ENCODE measurements at places on chromosomes 7 and 10. TPM values are rescaled to one million over a fixed set of nuclear protein-coding genes. Genes with fewer than 3 reads are reported as not detected.

Gene BTBD16
- not detected for total RNA-seq

Gene OR2A12
- total RNA-seq, result not detected

Gene ASB10
- not detected for total RNA-seq

Gene FRMPD2
- total RNA-seq, result not detected

Gene PNLIPRP3
- total RNA-seq, result not detected

Gene CASD1
- total RNA-seq, result 15.0 TPM

Gene HMX3
- 0.16 TPM for total RNA-seq

Gene HKDC1
- 0.05 TPM for total RNA-seq

Gene NEURL1
- 2.0 TPM for total RNA-seq

Gene ZNF25
- 2.9 TPM for total RNA-seq

Gene PRLHR
- total RNA-seq, result not detected

Gene TRIL
- 0.05 TPM for total RNA-seq

Gene CCNJ
- 8.9 TPM for total RNA-seq

Gene TACR2
- not detected for total RNA-seq

Gene KCND2
- not detected for total RNA-seq

Gene MCU
- total RNA-seq, result 9.2 TPM

Gene HOXA2
- not detected for total RNA-seq

Gene OTUD1
- total RNA-seq, result 19.6 TPM

Gene AQP1
- total RNA-seq, result 0.79 TPM

Gene VIPR2
- total RNA-seq, result 0.26 TPM

Gene SHTN1
- 0.24 TPM for total RNA-seq

Gene SLC16A9
- total RNA-seq, result 0.76 TPM

Gene CD36
- 0.68 TPM for total RNA-seq

Gene CPA2
- 1.5 TPM for total RNA-seq

Gene PPP1R3C
- 0.15 TPM for total RNA-seq

Gene HOXA11
- not detected for total RNA-seq

Gene COL17A1
- total RNA-seq, result 0.23 TPM

Gene TM9SF3
- 92.8 TPM for total RNA-seq

Gene ARL4A
- total RNA-seq, result 11.8 TPM

Gene EGFR
- 0.30 TPM for total RNA-seq

Gene SORBS1
- total RNA-seq, result 0.38 TPM

Gene PDZD7
- 0.05 TPM for total RNA-seq

Gene FZD8
- 0.58 TPM for total RNA-seq

Gene SRGN
- 455 TPM for total RNA-seq

Gene LEP
- total RNA-seq, result not detected

Gene PCLO
- not detected for total RNA-seq

Gene MMP21
- not detected for total RNA-seq

Gene ELAPOR2
- 2.0 TPM for total RNA-seq

Gene TMEM236
- 0.03 TPM for total RNA-seq

Gene OPN1SW
- not detected for total RNA-seq

Gene SPDYE6
- total RNA-seq, result not detected

Gene FAS
- 31.9 TPM for total RNA-seq

Gene MCM10
- total RNA-seq, result 39.3 TPM

Gene C10orf53
- total RNA-seq, result not detected
